ENCODE measurements at places on chromosomes 7 and 10.

DNA sequence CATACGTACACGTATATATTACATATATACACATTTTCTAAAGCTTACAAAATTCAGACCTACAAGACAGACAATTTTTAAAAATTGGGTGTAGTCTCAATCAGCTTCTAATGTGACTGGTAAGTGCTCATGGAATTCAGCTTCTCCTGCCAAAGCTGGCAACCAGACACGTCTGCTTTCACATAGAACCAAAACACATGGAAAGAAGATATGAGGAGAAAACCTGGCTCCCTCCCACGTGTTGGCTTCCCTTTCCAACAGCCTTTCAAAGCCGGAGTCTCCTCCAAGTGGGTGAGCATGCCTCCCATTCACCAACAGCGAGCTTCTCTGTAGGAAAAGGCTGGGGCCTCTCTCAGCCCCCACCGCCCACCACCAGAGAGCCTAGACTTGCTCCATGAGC, 33.4 kb downstream of the CDCA7L start:
- DNase-seq = no peak

DNA sequence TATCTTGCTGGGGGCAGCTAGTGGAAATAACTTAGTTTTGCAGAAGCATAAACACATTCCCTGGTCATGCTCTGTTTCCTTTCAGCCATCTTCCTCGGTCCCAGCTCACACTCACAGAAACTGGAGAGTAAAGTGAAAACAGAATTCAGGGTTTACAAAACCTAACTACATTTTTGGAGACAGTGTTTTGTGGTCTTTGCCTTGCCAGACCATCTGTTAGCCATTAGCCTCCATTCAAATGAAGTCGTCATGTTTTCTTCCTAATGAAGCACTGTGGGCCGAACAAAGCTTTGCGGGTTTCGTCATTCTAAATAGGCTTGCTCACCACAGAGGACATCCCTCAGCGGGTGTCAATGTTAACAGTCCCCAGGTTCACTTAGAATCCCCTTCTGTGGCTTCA, 214.6 kb upstream of the TMEM72 start:
- DNase-seq = no peak

- no peak for DNase-seq
Measured at GRCh38 chr7:22584179-22584578, 84.2 kb upstream of the STEAP1B start.

GRCh38 chr10:88289342-88289741, 293.8 kb downstream of the RNLS start:
- DNase-seq = no peak

DNA sequence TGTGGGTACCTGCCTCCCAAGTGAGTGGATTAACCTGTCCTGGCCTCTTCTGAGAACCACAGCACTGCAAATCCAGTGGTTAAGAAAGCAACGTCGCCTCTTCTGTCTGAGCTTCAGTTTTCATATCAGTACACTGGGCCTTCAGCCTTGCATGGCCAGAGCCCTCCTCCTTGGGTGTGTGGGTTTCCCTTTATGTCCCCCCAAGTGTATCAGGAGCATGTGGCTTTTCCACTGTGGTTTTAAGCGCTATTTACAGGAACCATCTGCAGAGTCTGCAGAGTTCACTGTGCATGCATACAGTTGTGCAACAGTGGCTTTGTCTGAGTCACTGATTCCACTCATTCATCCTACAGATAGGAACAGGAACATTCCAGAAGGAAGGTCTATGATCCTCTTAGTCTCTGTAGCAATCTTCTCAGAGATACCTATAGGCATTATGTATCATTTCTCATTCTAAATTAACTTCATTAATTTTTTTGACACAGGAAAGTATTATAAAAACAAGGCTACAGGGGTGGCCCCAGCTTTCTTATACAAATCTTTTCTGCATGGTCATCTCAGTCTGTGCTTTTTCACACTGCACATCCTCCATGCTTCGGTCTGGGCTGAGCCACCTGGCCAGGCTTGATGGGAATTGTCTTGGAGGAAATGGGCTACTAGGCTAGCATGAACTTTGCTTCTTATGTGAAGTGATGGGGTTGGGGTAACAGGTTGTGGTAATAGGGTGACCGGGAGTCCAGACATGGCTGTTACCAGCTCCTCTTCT, 17.1 kb downstream of the MBL2 start:
- DNase-seq = no peak

Measured in NCI-H187 treated with DMSO at 0.1 percent for 48 hours (cell line).